ENCODE measurements at places on chromosomes 4 and X.

DNA sequence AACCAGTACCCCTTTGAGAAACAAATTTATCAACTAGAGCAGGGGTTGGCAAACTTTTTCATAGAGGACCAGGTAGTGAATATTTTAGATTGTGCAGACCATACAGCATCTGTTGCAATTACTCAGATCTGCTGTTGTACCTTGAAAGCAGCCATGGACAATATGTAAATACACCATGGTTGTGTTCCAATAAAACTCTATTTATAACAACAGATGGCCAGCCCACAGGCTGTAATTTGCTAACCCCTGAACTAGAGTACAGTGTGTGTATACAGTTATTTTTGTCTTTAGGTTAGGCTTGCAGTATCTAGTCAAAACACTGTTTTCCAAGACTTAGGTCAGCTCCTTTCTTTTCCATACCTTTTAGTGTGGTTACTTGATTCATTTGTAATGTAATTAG is 54.4 kb downstream of the PHKA1 start:
- no peak for DNase-seq

GRCh38 chr4:1950369-1950768 is 58.4 kb downstream of the NELFA start:
- DNase-seq = no peak

DNA sequence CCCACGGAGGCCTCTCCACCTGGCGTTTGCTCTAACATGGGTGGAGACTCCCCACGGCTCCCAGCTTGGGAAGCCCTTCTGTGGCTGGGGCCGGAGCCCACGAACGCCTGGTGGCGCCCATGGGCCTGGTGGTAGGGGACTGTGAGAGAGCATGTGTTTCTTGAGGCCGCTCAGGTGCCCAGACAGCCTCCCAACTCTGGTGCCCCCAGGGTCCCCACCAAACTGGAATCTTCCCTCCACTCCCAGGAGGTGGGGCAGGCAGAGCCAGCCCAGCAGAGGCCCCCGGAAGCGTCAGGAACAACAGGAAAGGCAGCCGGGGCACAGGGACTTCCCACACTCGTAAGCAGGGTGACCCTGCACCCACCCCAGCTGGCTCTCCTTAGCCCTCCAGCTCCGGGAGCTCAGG is 33.3 kb upstream of the FGFR3 start:
- DNase-seq = no peak

- DNase-seq = no peak
These were observed 33.5 kb downstream of the IGFBP7 start for GRCh38 chr4:57076646-57077045.

DNA sequence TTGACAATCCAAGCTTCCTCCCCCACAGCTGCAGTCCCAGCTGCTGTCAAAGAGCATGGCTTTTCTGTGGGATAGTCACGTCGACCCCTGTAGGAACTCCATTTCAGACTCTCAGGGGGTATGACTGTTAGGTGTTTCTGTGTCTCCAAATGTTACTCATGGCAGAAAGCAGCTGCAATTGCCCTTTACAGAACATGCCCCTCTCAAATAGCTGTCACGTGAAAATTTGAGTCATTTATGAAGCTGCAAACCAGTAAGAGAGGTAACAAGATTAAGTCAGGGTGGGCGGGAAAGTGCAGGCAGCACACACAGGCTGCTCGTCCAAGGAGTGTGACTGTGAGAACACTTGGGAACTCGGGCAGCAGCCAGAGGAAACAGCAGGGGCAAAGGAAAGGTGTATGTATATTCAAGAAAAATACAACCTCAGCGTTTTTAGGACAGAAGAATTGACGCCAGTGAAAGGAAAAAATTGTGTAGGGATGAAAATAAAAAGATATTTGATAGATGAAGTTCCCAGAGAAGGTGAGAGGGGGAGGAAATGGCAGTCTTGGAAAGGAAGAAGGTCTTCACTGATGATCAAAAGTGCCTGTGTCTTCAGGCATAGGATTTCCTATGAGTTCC is 66.5 kb upstream of the TMEM184C start:
- no peak for DNase-seq

GRCh38 chrX:18424482-18425198 is 768 bp upstream of the CDKL5 start:
- peak; percentile 19 for DNase-seq
